ENCODE measurements at places on chromosomes 4 and X.

DNA sequence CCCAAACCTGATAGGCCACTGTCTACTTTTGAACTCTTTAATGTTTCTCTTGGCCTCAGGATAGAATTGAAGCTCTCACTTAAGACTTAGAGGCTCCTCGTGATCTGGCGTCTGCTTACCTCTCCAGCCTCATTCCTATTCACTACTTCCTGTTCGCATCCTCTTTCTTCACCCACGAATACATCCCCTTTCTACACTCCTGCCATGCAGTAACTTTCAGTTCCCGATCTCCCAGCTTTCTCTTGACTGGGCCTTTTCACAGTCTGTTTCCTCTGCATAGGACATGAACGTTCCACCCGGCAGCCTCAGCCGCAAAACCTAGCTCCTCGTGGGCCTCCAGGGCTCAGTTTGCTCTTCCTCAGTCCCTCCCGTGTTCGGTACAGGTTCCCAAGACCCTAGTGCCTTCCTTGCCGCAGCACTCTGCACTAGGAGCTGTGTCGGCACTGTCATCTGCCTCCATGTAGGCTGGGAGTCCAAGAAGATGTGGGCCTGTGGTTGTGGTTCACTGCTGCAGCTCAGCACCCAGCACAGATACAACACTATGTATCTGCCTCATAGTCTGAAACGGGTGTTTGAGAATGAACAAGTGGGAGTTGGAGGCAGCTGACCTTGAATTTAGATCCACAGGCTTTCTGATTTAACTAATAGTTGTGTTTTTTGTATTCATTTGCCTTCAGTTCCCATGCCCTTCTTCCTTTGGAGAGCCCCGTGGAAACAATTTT, 15.8 kb downstream of the RPL39 start:
- no peak for DNase-seq

- no peak for DNase-seq
Measured at GRCh38 chr4:140849526-140849925, 93.3 kb upstream of the TBC1D9 start.

DNA sequence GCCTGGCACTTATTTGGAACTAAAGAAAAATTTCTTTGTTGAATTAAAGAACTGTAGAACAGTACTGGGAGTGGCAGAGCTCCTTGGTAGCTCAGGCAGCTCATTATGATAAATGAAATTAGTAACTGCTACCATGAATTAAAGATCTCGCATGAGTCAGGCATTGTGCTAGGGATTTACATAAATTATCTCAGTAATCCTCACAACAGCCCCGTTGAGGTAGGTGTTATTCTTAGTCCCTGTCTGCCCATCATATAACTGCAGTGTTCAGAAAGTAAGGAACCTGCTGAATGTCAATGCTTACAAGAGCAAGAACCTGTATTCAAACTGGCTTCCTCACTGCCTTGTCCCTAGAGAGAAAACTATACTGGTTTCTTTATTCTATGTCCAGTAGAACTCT, 108.3 kb downstream of the NLGN4X start:
- DNase-seq, result no peak

- DNase-seq, result no peak
Measured at GRCh38 chr4:123204737-123205136, 191.9 kb upstream of the SPRY1 start.

DNA sequence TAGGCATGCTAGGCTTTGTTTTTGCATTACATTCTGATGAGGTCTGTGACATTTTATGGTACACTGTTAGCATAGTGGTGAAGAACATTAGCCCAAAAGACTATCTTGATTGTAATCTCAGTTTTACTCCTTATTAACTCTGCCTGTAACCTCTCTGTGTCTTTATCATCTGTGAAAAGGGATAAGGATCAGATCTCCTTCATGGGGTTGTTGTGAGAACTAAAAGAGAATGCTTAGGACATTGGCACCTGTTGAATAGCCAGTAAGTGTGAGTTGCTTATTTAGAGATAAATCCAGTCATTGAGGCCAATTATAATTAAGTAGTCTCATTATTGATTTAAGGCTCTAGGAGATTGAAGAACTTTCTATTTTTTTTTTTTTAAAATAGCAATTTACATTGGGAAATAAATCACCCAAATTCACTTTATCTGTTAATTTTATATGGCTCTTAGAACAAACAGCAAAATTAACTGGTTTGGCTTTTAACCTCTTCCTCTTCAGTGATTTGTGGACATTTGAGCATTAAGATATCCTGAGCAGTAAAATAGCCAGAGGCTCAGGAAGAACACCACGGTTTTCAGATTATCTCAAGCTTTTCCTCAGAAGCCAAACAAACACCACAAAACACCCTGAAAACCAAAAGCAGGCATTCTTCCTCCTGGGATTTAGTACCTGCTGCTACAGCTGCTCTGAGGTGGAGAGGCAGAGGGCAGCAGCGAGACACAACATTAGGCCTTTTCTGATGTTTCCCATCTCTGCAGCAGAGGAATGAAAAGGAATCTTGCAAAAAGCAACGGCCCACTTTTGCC, 192.9 kb downstream of the ARHGAP10 start:
- DNase-seq, result peak; percentile 6

Data from CD4-positive, alpha-beta T cell treated with Interleukin-4 for 4 hours (primary cell).